ENCODE measurements at places on chromosomes 7 and 10. TPM values are rescaled to one million over a fixed set of nuclear protein-coding genes. Genes with fewer than 3 reads are reported as not detected.

DNA sequence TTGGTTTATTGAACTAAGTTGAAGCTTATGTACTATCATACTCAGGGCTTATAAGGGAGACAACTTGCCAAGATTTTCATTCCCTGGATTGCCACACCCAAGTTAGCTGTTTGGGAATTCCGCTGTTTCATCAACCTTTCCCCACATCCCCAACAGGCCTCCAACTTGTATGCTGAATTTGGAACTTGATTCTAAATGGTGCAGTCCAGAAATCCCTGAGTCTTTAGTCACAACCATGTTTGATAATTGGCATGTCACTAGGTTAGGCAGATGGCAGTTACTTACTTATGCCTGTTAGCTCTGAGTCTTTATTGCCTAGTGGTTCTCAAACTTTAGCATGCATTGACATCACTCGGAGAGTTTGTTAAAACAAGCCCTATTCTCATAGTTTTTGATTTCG, 135.4 kb upstream of the PRPS1L1 start:
- no peak for DNase-seq

DNA sequence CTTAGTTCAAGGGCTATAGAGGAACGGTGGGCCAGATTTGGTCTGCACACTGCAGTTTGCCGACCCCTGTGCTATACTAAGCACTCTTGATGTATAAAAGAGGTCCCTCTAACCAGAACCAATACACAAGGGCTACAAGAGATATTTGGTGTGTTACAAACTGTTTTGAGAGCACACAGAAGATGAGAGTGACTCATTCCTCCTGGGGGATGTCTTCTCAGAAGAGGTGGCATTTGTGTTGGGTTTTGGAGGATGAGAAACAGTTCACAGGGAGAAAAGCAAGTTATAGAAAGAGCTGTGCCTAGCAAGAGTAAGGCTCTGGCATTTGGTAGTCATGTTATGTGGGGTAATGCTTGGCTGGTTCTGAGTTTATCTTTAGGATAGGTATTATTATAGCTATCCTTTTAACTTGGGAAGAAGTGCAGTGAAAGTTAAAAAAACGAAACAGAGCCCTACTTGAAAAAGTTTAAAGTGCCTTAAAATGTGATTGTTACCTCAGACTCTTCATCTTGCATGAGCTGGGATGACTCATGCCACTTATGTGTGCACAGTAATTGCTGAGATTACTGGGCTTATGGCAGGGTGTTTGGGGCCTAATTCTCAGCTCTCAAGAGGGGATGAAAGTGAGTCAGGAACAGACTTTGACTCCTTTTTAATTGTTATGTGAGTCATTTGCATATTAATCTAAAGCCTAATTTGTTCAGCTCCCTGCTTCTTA, 160.4 kb downstream of the KIF20B start:
- DNase-seq, result no peak

GRCh38 chr10:4195213-4195612, 410.2 kb upstream of the KLF6 start:
- no peak for DNase-seq

DNA sequence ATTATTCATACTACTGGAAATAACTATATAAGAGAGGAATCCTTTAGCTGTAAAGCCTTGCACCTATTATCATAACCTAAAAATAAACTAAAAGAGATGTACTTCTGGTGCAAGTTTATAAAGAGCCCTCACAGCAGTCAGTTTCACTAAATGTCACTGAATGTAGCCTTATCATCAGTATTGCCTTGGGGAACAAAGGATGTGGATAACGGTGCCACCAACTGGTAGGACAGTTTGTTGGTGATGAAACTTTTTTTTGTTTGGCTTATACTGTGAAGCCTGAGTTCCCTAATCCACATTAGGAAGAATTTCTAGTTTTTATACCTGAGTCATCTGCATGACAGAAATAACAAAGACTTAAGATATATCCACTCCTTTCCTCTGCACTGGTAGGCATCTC, 117.9 kb upstream of the COL1A2 start:
- DNase-seq, result no peak

GRCh38 chr10:75269605-75270004, 33.8 kb upstream of the COMTD1 start:
- DNase-seq, result no peak

- no peak for DNase-seq
These were observed 6.9 kb downstream of the ABCB8 start for GRCh38 chr7:151035026-151035717.

DNA sequence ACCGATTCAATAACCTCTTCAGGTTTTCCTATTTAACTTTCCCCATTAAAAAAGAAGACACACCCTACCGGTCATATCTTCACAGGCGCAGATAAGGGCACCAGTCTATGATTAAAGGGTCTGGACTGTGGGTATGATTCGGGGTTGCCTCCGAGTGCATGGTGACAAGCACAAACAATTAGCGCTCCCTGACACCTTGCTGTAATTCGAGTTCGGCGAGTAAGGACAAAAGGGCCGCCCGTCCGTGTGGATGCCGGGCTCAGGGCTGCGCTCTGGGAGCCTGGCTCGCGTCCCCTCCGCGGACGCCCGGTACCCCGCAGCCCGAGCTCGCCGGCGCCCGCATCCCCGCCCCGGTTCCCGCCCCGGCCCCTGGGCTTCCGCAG, 111.9 kb upstream of the RHEB start:
- no peak for DNase-seq

DNA sequence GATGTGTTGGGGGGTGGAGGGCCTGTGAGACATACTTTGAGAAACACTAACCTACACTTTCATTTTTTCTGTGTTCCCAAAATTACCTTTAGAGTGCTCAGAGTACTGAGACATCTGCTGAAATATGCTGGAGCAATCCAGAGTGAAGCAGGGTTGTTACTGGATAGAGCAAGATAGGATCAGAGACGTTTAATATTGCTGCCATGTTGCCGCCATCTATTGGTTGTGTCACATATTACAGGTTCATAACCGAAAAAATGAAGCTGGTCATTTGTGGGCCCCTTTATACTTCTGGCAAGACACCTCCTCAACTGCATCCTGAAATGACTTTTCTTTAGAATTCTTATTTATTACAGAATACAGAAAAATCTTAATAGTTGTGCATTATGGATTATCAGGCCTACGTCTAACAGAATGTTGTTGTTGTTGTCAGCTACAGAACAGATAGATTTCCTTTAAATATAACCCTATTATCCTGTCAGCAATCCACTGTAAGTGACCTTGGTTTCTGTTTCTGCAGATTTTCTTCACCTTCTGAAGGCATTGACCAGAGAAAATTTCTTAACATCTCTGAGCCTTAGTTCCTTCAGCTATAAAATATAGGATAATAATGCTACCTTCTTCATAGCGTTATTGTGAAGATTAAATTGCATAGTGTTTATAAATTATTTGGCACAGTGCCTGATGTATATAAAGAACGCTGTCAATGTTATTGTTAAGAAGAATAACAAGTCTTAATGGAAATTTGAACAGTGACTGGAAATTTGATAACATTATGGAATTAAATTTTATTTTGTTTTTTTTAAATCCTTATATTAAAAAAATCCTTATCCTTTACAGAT, 16.2 kb upstream of the DLD start:
- no peak for DNase-seq

- DNase-seq, result no peak
These were observed 36.3 kb upstream of the IKZF1 start for GRCh38 chr7:50268223-50268622.

DNA sequence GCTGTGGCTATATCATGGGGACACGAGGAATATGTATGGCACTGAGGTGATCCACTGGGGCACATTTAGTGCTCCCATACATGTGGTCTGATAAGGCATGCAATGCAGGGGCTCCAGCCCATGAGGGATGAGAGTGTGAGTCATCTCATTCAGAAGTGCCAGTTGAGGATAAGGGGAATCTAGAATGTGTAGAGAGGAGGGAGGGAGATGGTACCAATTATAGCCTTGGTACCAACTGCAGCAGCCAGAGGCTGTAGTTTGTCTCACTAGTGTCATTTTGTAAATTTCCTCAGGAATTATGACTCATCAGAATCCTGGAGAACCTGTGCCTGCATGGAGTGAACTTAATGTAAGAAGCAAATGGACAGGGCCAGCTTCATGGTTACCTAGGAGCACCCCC, 46.2 kb downstream of the LAMB4 start:
- no peak for DNase-seq

DNA sequence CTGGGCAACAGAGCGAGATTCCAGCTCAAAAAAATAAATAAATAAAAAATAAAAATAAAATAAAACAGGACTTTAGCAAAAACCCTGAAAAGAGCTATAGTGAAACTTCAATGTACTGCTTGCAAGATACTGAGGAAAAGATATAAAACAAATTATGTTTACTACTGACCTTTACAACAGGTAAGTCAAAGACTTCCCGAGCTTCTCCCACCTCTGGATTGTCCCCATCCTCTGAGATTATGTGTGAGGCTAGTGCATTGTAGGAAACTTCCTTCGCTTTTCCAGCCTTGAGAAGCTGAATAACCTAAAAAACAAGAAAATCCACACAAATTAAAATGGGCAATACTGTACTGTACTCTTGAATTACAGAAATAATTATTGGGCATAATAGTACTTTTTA, 4.4 kb downstream of the PAXIP1 start:
- DNase-seq, result no peak

DNA sequence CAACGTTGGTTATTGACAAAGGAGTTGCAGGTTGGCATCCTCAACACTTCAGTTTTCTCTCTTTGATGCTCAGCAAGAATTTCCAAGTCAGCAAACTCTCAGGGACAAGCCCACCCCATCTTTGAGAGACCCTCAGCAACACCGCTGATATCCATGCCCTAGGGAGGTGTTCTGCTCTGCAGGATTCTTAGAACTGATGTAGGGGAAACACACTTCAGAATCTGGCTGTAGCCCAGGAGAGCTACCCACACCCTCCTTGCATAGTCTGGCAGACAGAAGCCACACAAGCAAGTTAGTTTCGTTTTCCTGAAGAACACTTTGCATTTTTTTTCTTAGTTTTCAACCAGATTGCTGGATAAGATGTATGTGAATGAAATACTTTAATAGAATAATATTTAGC, 822 bp downstream of the SAMD9L start:
- no peak for DNase-seq

- peak; percentile 33 for DNase-seq
These were observed 103.6 kb downstream of the LYZL1 start for GRCh38 chr10:29392376-29393021.

DNA sequence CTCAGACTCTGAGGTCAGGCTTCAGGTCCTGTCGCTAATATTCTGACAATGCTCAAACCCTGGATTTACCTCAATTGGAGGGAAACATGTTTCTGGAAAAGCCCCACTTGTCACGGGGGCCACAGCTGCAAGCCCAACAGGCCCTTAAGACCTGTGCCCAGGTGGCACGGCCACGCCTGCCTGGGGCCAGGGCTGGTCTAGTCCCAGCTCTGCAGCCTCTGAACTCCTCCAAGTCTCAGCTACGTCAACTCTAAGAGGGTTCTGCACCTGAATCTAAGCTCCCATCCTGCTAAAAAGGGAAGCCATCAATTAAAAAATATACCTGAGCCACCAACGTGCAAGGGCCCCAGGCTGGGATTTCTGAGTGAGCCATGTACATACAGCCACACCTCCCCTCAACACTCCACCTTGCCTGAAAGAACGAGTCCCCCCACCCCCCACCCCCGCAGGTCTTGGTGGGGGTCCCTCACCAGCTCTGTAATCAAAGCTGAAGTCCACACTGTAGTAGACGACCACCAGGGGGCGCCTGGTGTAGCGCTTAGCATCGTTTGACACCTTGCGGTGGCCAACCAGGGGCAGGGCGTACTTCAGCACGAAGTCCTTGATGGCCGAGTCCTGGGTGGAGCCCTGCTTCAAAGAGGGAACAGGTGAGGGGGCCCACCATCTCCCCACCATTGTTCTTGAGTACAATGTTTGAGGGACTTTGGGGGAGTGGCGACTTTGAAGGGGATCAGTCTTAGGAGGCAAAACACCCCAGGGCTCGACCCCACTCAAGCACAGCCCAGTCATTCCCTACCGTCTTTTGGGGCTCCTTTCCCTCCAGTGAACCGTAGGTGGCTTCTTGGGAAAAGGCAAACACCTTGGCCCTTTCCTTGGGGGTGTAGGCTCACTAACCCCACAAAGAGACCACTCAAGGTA, 22.6 kb downstream of the PDIA4 start:
- no peak for DNase-seq

- DNase-seq, result no peak
These were observed 872.2 kb upstream of the AUTS2 start for GRCh38 chr7:68725843-68726785.

- DNase-seq, result no peak
These were observed 1.5 kb upstream of the C10orf95 start for GRCh38 chr10:102452672-102453340.

DNA sequence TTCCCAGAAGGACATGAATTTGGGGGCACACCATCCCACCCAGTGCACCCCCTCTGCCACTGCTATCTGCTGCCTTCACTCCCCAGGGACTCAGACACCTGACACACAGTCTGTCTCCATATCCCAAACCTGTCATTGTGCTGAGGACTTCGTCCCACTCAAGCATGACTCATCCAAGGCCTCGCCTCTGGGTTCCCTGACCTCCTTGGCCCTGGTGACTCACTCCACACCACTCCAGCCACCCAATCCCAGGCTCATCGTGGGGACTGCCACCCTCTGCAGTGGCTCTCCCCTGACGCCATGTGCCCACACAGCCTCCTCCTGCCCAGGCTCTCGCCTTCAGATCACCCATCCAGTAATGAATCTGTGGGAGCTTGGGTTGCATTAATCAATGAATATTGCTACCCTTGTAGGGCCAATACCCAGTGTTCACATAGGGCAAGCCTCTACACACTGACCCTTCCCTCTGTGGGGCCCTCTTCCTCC, 6.6 kb upstream of the INSIG1 start:
- no peak for DNase-seq

GRCh38 chr7:108094346-108094745, 35.8 kb downstream of the LAMB4 start:
- DNase-seq, result no peak

DNA sequence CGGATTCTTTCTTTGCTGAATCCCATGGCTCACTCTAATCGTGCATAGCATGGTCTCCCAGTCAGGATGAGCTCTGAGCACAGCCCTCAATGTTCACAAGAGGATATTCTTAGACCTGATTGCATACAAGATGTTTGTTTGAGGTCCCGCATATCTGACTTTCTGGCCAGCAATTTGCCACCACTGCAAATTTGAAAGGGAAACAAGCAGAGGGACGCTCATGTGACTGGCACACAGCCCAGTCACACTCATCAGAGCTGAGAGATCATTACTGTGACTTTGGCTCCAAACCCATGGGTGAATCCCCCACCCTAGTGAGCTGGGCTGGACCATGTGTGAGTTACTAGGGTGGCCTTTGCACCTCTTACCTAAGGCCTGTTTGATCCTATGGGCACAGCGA, 9.9 kb downstream of the TAS2R41 start:
- no peak for DNase-seq

DNA sequence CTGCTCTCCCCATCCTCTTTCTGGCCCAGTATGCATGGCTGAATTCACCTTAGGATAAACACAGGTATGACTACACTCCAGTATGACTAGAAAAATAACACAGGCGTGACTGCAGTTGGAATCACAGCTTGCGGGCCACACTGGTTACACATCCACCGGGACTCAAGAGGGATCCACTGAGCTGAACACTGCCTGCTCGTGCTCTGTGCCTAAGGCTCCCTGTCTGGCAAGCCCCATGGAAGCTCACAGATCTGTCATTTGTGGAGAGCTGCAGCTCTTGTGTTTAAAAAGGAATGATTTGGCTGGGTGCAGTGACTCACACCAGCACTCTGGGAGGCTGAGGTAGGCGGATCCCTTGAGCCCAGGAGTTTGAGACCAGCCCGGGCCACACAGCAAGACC, 26.8 kb downstream of the VOPP1 start:
- DNase-seq, result no peak

Gene CUZD1
- polyA plus RNA-seq, result 1.6 TPM

Gene POLR2J2
- polyA plus RNA-seq, result 2.7 TPM

Gene NEUROG3
- not detected for polyA plus RNA-seq

Gene LIPM
- not detected for polyA plus RNA-seq

Gene MXI1
- polyA plus RNA-seq, result 45.9 TPM

Gene SSC4D
- polyA plus RNA-seq, result 3.1 TPM

Gene ELFN1
- 11.8 TPM for polyA plus RNA-seq
